ENCODE measurements at places on chromosomes 11 and 22.

DNA sequence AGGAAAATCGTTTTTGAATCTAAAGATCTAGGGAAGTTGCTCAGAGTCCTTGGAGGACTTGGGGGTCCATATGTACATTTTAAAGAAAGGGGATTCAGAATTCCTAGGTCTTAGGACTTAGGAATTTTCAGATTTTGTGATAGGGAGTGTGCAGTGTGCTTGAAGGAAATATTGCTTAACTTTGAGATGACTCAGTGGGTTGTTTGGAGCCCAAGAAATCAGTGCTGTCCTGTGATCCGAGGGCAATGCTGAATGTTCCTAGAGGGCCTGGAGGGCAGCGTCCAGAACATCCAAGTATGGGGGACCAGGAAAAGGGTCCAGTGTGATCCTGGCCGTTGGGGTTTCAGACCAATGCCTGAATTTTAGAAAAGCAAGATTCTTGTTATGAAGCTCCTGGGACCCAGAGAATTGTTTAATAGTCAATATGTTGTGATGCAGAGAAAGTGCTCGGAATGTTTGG lies 3.1 kb upstream of the IGF2 start:
- DNase-seq = no peak

DNA sequence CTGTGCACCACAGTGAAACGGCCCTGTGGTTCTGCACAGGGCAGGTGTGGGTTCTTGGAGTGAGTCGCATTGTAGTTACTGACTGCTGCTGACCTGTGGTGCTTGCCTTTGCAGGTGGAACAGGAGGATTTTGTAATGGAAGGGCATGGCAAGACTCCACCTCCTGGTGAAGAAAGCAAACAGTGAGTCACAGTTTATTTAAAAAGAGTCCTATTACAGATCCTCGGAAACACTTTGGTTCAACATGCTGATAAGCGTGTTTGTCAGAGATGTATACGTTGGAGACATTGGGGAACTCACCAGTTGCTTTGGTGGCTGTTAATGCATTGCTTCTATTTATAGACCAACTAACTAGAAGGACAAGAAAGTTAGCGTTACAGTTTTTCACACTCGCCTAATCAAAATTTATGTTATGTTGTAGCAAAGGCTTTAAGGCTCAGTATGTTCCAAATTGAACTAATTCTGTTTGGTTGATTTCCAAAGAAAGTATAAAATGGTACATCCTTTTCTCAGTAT lies 21.7 kb upstream of the TNRC6B start:
- DNase-seq = no peak

DNA sequence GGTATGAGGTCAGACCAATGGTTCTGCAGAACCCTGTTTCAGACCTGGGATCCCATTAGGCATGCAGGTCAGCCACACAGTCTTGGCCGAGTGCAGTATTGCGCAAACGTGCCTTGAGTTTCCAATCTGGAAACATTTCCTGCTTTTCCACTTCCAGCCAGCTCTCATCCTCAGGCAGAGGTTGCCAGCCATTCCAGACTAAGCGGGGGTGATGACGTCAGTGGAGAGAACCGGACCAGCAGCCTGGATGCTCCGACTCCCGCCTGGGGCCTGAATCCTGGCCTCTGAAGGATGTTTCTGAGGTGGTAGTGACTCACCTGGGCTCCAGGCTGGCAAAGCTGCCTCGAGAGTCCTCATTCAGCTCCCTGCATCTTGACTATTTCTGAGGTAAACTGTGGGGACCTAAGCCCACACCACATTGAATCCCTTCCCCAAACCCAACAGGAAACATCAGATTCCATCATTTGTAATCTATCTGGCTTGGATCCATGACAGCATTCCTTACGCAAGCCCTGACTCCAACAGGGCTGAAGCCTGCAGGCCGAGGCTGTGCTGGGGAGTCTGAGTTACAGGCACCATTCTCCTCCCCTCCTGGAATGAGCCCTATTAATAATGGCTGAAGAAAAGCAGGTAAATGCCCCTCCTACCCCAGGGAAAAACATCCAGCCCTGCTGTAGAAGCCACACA lies 83.0 kb downstream of the ABTB2 start:
- DNase-seq = peak; percentile 85

- DNase-seq = no peak
Measured at GRCh38 chr11:100674212-100674611, 12.9 kb upstream of the ARHGAP42 start.

DNA sequence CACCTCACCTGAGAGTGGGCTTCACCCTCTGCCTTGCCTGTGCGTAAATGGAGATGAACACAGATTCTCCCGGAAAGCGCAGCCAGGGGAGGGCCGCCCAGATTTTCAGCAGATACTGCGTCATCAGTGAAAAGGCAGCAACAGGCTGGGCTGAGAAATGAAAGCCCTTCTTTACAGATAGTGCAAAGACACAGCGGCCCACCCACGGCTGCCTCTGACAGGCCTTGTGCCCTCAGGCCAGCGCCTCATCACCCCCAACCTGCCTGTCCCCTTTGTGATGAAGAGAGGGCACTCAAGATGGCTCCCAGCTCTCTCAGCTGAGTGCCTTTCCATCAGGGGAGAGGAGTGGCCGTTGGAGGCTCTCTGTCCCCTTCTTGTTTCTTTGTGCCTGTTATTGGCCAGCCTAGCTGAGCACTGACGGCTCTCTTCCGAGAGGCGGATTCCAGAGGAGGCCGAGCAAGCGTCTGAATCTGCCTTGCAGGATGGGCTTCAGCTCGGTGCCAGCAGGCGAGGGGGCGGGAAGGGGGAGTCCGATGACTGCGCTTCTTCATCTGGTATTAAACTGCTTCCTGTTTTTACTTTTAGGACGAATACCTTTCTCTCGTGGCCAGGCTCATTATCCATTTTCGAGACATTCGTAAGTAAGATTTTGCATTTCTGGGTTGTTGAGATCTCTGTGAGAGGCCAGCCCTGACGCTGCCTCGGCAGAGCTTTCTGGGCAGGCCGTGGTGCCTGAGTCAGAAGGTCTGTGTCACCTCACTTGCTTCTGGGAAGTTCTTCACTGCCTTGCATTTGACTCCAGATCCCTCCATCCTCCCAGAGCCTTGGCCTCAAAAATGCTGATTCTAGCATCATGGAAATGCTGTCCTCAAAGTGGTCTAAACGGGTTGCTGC lies 43.7 kb downstream of the MED15 start:
- peak; percentile 71 for DNase-seq

DNA sequence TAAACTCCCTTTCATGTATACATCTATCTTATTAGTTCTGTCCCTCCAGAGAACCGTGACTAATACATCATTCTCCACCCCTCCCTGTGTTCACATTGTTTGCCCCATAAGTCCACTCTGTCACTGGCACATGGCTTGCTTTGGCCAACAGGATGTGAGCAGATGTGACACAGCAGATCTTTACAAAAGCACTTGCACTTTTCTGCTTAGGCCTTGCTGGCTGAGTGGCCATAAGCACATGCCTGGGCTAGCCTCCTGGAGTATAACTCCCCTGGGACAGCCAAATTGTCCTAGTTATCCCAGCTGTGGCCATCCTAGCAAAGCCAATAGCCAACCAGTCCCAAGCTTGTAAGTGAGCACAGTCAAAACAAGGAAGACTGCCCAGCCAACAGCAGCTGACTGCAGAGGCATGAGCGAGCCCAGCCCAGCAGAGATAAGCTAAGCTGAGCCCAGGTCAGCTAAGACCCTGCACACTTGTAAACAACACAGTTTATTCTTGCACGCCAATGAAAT lies 9.7 kb upstream of the RCN1 start:
- no peak for DNase-seq

DNA sequence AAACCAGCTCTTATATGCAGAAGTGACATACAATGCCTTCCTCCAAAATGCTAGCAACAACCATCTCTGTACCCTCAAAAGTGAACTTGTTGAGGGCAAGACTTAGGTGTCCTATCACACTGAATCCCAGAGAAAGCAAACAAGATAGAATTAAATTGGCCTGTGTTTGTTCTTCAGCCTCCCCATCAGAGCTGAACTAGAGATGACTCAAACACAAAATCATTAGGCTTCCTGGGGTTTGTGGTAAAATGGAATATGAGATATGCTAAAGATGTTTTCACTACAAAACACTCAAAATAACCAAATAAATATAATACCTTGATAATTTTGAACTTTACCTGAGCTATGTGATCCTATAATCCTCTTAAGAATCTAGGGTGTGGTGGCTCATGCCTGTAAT lies 31.6 kb downstream of the ZNF214 start:
- no peak for DNase-seq

GRCh38 chr11:81449588-81450156 lies 1284.0 kb downstream of the FAM181B start:
- DNase-seq = no peak

- peak; percentile 43 for DNase-seq
Measured at GRCh38 chr22:45640291-45640940, 31.2 kb upstream of the ATXN10 start.

GRCh38 chr22:27820896-27821866 lies 19.6 kb upstream of the MN1 start:
- DNase-seq = no peak

GRCh38 chr11:68828155-68828931 lies 13.4 kb downstream of the CPT1A start:
- DNase-seq = no peak

DNA sequence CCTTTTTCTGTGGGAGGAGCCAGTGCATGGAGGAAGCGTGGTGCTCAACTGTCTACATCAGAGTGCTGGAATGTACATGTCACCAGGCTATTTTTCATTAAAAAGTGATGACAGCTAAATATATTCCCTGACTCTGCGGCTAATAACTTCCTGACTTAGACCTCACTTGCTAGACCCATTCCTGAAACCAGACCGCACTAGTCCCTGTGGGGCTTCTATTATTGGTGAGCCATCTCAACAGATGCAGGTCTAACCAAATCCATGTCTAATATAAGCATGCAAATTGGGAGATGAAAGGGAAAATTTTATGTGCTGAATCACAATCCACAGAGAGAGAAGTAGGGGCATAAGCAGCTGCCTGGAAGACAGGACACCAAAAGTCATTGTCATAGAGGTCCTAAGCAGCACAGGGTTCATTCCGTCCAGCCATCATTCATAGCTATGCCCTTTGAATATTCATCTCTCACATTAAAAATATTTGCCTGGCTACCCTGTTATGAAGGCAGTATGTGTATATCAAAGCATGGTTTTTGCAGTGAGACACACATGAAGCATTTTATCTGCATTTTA lies 110.9 kb upstream of the BLID start:
- no peak for DNase-seq

- no peak for DNase-seq
Measured at GRCh38 chr11:73498343-73498742, 99.6 kb downstream of the FAM168A start.

DNA sequence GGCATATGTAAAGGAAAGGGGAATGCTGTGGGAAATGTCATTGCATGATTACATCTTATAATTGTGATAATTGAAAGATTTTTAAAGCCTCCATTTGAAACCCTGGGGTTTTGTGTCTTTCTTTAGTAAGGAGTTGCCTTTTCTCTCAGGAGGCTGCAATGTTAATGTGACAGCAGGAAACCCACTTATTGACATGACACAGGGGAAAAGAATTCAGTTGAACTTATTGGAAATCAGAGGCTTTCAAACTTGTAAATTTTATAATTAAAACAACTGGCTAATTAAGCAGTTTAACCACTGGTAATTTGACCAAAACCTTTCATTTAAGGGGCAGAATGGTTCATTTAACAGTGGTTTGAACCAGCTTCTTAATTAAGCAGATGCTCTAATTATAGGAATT lies 31.2 kb downstream of the MRPL48 start:
- no peak for DNase-seq

GRCh38 chr11:65917077-65917433 lies 1.8 kb downstream of the C11orf68 start:
- DNase-seq = no peak

DNA sequence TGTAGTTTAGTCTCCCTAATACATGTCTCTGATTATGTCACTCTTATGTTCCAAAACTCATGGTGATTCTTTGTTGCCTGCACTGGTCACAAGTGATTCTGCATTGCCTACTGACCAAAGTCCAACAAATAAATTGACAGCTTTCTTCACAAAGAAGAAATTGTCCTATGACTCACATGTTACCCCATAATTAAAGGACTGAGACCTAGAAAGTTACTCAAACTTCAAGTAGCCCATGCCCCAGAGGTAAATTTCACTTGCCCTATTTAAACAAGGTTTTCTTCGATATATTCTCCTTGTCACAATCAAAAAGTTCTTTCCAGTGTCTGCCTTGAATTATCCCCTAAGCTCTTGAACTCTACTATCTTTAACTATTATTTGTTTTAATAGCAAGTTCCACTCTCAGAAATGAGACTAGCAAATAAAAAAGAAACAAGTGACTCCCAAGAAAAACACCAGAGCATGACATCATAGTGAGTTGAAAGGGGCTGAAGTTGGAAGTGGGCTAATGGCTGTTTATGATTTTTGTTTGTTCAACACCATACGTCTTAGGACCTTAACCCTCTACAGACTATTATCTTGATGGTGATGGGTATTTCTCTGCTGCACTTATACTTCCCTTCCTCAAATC lies 94.5 kb upstream of the BLID start:
- DNase-seq = no peak

GRCh38 chr11:121965330-121965729 lies 150.7 kb downstream of the BLID start:
- no peak for DNase-seq

GRCh38 chr11:62719302-62719978 lies 7.8 kb downstream of the HNRNPUL2 start:
- no peak for DNase-seq

GRCh38 chr22:46770726-46771125 lies 8.3 kb downstream of the TBC1D22A start:
- DNase-seq = peak; percentile 78

GRCh38 chr11:110297076-110297725 lies 787 bp upstream of the RDX start:
- DNase-seq = no peak

Data from cardiac septum (tissue), 1 donor.